ENCODE measurements at places on chromosomes 6 and 20.
A peak's percentile ranks its signal among the peaks of the same experiment; 100 is the strongest.

DNA sequence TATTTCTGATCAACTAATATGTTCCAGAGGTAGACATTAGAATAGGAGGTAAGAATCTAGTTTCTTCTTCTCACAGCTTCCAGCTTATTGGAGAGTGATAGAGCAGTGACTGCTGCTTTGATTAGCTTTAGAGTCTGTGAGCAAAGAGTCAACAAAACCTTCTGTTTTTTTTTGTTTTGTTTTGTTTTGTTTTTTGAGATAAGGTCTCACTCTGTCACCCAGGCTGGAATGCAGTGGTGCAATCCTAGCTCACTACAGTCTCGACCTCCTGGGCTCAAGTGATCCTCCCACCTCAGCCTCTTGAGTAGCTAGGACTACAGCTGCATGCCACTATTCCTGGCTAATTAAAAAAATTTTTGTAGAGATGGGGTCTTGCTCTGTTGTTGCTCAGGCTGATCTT is 39.3 kb downstream of the TSBP1 start:
- DNase-seq: no peak

DNA sequence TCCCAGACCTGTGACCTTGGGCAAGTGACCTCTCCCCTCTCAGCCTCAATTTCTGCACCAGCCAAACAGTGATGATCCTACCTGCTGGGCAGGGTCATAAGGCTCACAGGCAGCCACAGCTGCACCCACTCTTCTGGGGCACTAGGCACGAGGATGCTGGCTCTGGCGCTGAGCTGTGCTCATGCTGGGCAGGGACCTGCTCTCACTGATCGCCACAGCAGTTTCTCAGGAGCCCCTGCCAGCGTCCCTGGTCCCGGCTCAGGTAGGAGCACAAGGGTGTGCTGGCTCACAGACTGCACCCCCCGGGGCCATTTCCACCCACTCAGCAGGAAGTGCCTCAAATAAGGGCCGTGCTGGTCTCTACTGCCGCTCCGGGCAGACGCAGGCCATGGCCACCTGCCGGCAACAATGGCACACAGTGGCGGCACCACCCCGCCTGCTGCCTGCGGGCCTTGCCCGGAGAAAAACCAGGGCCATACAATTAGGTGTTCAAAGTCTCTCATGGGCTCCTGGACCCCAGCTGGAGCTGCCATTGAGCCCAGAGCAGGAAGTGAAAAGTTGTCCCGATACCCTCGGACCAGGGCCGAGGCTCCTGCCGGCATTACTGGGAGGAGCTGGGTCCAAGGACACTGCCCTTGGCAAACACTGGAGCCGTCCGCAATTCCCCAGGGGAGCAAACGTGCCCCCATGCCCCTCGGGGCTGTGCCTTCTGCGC is 4.6 kb upstream of the CABLES2 start:
- no peak for DNase-seq

GRCh38 chr6:150236544-150236943 is 93.7 kb downstream of the PPP1R14C start:
- DNase-seq: no peak

DNA sequence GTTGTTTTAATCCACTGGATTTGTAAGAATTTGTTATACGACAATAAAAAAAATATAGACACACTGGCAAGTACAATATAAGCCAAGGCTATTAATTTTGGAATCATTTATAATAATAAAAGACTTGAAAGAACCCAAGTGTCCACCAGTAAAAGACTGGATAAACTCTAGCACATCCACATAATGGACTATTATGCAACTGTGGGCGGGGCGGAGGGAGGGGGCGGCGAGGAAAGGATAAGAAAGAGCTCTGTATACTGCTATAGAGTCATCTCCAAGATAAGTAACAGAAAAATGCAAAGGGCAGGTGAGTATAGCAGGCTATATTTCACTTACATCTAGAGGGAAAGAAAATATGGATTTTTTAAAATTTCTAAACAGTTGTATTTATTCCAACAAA is 123.3 kb downstream of the TBC1D32 start:
- no peak for DNase-seq

- peak; percentile 25 for DNase-seq
These were observed 58.4 kb downstream of the ANKEF1 start for GRCh38 chr20:10093087-10093591.

DNA sequence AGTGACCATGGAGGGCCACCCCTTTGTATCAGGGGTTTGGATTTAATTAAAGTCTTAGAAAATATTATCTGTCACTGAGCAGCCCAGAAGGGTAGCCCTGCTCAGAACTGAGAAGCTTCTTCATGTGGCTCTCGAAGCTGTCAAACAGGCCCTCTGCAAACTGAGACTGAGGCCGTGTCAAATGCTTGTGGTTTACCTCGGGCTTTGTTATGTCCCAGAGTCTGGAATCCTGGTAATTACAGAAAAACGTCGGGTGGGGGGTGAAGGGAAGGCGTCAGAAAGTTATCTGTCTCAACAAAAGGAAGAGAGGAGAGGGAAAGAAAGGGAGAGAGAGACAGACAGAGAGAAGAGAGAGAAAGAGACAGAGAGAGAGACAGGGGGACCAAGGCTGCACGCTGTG is 200.8 kb downstream of the BMP7 start:
- no peak for DNase-seq

- no peak for DNase-seq
These were observed 51.0 kb downstream of the OR2B6 start for GRCh38 chr6:28008053-28008452.

- DNase-seq: no peak
These were observed 92.6 kb downstream of the CAP2 start for GRCh38 chr6:17485946-17486345.

DNA sequence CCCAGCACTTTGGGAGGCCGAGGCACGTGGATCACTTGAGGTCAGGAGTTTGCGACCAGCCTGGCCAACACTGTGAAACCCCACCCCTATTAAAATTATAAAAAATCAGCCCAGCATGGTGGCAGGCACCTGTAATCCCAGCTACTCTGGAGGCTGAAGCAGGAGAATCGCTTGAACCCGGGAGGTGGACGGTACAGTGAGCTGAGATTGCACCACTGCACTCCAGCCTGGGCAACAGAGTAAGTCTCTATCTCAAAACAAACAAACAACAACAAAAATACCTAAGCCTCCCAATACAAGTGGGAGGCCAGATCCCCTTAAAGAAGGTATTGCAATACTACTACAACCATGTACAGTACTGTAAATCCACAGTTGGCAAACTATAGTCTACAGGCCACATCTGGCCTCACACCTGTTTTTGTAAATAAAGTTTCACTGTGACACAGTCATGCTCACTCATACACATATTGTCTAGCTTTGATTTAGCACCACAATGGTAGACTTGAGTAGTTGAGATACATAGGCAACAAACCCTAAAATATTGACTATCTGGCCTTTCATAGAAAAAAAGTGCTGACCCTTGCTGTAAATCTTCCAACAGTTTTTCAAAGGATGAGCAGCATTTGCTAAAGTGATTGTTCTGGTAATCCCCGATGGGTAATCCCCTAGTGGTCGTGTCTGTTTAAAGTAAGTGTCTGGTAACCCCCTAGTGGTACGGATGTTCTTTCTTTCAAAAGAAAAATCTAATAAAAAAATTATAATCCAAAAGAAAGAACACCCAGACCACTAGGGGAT is 202.0 kb downstream of the RNGTT start:
- DNase-seq: no peak

DNA sequence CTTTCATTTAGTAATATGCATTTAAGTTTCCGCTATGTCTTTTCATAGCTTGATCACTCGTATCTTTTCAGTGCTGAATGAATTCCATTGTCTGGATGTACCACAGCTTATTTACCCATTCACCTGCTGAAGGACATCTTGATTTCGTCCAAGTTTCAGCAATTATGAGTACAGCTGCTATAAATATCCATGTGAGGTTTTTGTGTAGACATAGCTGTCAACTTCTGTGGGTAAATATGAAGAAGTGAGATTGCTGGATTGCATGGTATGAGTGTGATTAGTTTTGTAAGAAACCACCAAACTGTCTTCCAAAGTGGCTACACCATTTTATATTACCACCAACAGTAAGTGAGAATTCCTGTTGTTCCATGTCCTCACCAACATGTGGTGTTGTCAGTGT is 79.2 kb upstream of the STMND1 start:
- DNase-seq: no peak

DNA sequence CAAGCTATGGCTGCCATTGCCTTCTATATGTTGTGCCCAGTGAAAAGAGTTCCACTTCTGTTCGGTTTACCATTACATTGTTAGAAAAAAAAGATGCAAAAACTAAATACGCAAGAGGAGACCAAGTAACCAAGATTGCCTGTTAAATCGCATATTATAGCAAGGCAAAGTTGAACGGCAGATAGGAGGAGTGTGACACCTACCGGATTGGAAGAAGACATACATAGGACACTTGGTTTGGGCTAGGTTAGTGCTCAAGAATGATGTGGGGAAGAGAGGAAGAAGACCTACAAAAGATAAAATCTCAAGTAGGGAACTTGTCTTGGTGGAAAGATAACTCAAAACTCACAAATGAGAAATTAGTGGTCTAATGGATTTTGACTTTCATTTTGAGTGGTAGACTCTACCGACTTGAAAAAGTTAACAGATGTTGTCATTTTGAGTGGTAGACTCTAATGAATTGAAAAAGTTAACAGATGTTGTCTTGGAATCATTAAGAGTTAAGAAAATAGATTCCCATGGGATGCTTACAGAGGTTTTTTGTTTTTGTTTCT is 95.5 kb downstream of the F13A1 start:
- no peak for DNase-seq

DNA sequence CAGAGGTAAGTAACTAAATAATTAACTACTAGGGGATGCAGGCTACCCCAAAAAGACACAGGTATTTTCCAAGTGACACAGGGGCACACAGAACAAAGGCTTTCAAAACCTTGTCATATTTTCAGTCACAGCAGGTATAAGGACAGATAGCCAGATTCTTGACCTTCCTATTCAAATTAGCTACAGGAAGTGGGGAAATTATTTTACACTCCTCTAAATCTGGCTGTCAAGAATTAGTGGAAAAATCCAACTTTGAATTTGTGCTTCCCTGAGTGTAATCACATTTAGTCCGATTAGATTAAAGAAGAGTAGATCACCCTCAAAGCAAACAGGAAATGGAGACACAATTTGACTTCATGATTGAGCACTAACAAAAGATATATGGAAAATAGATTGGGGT is 60.6 kb downstream of the SYNE1 start:
- DNase-seq: no peak

GRCh38 chr6:163753430-163753829 is 338.9 kb downstream of the QKI start:
- no peak for DNase-seq
